ENCODE measurements at places on chromosomes 13 and 19.

DNA sequence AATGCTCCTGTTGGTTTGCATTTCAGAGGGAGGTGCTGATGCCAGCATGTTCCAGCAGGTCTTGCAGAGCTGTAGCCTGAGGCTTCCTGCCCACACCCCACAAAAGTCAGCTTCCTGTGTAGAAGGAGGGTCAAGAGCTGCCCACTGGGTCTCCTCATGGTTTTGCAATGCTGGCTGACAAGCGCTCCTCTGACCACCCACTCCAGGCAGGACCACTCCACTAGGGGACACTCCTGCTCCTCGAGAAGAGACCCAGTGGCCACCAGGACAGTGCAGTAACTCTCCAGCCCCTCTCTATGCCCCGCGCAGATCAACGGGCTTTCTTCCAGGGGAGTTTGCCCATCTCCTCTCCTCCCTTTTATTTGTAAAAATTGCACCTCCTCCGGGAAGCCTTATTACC is 72.9 kb upstream of the UQCRFS1 start:
- DNase-seq = no peak

GRCh38 chr13:52130641-52131040 is 1.8 kb upstream of the NEK5 start:
- DNase-seq = no peak

DNA sequence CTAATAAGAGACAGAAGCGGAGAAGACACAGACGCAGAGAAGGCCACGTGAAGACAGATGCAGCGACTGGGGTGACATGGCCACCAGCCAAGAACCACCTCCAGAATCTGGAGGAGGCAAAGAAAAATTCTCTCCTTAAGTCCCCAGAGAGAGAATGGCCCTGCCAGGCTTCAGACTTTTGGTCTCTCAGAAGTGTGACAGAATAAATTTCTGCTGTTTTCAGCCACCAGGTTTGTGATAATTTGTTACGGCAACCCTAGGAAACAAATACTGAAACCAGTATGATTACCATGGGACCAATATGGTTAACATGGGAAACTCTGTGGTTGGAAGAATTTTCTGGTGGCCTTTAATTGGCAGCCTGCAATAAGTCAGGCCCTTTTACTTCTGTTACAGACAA is 63.9 kb upstream of the DOCK9 start:
- no peak for DNase-seq

- no peak for DNase-seq
Observed at GRCh38 chr13:106036870-106037269, 498.6 kb downstream of the EFNB2 start.

DNA sequence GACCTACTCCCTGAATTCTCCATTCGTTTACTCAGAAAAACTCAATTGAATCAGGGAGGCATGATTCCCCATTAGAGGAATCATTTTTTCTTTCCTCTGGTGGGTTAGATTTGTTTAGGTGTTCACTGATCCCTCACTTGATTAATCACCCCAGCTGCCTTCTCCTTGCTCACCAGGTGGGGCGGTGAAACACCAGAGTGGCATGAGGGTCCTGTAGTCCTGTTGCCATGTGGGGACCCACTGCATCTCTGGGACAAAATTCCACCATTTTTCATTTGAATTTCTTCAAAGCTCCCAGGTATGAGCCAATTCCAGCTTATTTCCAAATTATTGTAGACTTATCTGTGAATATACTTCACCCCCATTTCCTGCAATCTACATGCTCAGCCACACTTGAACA is 462.7 kb upstream of the ZNF507 start:
- DNase-seq = no peak

GRCh38 chr13:75661443-75661842 is 25.3 kb downstream of the LMO7 start:
- no peak for DNase-seq

GRCh38 chr13:47457626-47458025 is 543.4 kb downstream of the SUCLA2 start:
- DNase-seq = no peak

DNA sequence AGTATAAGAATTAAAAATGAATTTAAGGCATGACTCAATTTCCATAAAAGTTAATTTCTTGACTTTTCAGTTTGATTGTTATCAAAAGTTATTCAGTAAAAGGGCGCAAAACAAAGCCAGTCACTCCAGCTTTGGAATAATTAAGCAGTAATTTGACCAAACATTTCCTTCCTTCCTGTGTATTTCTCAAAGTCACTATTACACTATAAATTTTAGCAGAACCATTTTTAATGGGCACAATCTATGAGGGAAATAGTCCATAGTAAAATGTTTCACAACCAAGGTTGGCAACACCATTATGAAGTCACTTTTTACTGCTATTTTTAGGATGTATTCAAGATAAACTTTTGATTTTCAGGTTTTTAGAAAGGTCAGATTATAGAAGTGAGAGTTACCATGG is 91.0 kb downstream of the DACH1 start:
- DNase-seq = no peak

- no peak for DNase-seq
Observed at GRCh38 chr13:62781866-62782265, 1366.2 kb upstream of the PCDH20 start.

GRCh38 chr13:106530171-106530851 is 5.2 kb downstream of the EFNB2 start:
- DNase-seq = no peak

DNA sequence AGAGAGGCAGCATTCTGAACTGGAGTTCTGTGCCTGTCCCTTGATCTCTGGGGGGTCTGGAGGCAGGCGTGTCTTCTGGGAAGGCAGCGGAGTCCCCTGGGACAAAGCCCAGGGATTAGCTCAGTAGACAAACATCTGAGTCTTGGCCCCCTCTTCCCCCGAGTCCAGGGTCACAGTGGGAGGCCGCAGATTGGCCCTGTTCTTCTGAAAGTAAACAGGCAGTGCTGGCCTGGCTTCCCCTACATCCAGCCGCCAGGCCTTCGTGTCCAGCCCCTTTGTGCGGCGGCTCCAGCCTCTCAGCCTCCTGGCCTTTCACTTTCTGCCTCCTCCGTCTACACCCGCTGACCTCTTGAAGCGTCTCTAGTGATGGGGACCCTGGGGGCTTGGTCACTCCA is 989 bp downstream of the NFILZ start:
- no peak for DNase-seq

GRCh38 chr13:20700288-20700687 is 3.2 kb upstream of the IL17D start:
- no peak for DNase-seq

- no peak for DNase-seq
Observed at GRCh38 chr19:43809762-43810696, 7.8 kb upstream of the LYPD5 start.

DNA sequence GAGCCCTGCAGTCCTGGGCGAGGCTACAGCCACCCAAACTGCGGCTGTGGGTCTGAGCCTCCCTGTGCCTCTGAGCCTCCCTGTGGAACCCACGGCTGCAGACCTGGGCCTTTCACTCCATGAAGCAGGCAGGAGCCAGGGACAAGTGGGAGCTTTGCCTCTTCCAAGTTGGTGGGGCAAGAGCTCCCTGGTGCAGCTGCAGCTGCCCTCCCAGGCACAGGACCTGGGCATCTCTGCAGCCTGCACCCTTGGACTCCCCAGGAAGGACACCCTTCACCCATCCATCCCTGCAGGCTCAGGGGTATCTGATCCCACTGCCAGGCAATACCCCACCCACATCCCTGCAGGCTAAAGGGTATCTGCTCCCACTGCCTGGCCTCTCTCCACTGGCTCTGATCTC is 2.3 kb downstream of the TEX26 start:
- no peak for DNase-seq

DNA sequence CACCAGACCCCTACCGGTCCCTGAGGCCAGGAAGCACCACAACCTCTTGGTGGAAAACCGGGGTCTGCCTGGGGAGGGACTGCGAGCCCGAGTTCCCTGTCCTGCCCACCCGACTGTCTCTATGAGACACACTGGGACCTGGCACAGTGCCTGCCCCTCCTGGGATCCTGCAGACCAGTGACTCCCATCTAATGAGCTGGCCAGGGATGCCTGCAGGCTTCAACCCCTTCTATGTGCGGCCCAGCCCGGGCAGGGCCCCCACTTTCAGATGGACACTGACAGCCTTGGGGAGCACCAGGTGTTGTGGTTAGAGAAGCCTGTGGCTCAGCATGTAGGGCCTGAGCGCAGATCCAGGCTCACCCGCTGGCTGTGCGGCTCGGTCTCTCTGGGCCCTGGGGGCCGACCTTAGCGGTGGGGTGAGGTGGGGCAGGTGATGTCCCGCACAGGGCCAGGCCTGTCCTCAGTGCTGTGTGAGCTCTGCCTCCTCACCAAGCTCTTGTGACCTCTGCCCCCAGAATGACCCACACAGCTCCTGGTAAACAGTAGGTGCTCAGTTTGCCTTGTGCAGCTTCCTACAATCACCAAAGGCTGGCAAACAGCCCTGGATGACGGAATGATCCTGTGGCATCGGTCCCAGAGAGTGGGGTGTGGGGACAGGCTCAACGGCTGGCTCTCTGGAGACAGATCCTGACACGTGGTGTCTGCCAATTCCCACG is 17.9 kb upstream of the CACTIN start:
- no peak for DNase-seq

DNA sequence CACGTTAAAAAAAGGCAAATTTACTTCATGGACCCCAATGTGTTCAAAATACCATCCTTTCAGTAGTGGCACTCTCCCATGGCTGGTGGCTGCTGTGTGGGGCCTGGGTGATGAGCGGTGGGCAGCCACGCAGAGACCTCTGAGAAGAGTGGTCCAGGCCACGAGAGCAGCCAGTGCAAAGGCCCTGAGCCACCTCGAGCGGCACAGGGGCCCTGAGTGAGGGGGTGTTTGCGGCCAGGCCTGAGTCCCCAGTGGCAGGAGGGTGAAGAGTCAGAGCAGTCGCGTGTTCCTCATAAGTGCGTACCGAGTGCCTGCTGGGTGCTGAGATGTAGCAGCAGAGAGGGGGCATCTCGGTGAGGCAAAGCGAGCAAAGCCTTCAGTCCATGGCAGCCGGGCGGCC is 7.0 kb downstream of the ZNF444 start:
- no peak for DNase-seq

GRCh38 chr19:28956421-28956820 is 256.5 kb downstream of the UQCRFS1 start:
- DNase-seq = no peak

GRCh38 chr19:50728084-50728737 is 5.0 kb downstream of the CLEC11A start:
- DNase-seq = peak; percentile 74

- DNase-seq = no peak
Observed at GRCh38 chr13:52447815-52448552, 2.5 kb downstream of the VPS36 start.

GRCh38 chr13:109733550-109733949 is 52.8 kb downstream of the IRS2 start:
- no peak for DNase-seq

DNA sequence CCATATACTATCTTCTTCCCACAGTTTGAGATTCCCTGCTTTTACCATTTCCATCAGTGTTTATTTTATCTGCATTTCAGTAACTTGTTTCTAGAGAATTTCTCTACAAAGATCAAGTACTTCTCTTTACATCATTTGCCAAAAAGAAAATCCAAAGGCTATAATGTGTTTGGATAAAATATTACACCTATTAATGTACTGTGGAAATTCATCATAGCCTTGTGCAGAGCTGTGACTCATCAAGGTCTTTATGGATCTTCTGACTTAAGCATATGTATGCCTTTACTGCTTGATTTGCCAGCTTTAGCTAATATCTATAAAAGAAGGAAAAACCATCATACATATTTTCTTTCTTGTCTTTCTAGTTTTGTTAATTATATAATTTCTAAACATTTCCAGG is 9.6 kb upstream of the HTR2A start:
- no peak for DNase-seq

GRCh38 chr19:33453265-33453664 is 68.3 kb downstream of the PEPD start:
- no peak for DNase-seq

DNA sequence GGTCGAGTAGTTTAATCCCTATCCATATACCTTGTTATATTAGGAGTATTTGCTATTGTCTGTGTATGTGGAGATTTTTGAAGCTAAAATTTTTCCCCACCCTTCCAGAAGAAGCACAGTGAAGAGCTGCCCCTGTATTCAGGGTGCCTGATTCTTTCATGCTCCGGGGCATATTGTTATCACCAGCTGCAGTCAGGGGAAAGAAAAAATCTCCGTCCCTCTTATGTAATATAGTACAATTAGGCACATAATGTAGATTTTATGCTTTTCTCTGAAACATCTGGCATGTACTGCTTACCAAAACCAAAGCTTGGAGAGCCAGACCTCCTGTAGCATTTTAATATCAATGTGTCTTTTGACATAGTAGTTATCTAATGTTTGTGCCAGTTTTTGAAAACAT is 214.9 kb upstream of the EDNRB start:
- no peak for DNase-seq

GRCh38 chr13:40613192-40613818 is 53.1 kb downstream of the FOXO1 start:
- peak; percentile 65 for DNase-seq

GRCh38 chr13:33799950-33800592 is 17.9 kb upstream of the RFC3 start:
- DNase-seq = no peak

DNA sequence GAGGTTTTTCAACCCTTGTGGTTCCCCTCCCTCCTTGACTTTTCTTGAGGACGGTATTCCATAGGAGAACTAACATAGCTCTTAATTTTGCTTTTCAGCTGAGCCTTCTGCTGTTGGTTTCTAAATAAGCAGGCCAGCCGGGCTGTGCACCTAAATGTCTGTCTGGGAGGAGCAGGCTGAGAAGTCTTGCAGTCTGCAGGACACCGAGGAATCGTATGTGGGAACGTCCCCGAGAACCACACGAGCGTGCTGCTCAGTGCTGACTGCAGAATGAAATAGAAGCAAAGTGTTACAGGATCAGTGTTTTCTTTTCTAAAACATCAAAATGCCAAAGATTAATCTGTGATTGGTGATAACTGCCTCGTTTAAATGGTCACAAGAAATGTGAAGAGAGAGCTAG is 69.9 kb downstream of the COG3 start:
- DNase-seq = no peak

- peak; percentile 62 for DNase-seq
Observed at GRCh38 chr13:112968380-112968909, 569 bp upstream of the MCF2L start.

GRCh38 chr19:50556282-50557008 is 11.8 kb downstream of the LRRC4B start:
- peak; percentile 81 for DNase-seq

DNA sequence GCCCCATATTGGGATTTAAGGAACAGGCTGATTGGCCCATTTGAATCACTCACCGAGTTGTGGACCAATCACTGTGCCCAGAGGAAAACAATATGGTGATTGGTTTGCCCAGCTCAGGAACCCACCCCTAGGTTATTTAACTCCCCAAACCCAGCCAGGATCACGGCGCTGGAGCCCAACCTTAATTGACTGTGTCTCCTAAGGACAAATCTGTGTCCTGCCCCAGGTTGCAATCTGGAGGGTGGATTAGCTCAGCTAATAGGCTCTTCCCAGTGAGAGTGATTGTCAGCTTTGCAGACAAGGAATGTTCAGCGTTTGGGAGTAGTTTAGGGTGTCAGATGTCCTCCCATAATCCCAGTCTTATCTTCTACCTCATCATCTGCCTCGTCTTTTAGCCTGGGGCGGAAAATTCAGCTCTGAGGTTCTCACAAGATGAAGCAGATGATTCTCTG is 3.5 kb upstream of the ZNF358 start:
- DNase-seq = no peak

- no peak for DNase-seq
Observed at GRCh38 chr13:53124623-53125022, 96.0 kb downstream of the OLFM4 start.

GRCh38 chr19:51047031-51047335 is 12.2 kb upstream of the KLK12 start:
- no peak for DNase-seq
